Temporal lobe (tissue), 4 donors: ENCODE measurements at places on chromosomes 5 and 9. TPM values are rescaled to one million over a fixed set of nuclear protein-coding genes. Genes with fewer than 3 reads are reported as not detected.

The TMEM215 gene
- 0.25 TPM for total RNA-seq

The KIF20A gene
- 2.2 TPM for total RNA-seq

The IFNA2 gene
- total RNA-seq, result not detected

The TTF1 gene
- total RNA-seq, result 14.0 TPM

The SMIM33 gene
- total RNA-seq, result not detected

The PCDHGA11 gene
- 19.7 TPM for total RNA-seq

The SLCO6A1 gene
- 0.25 TPM for total RNA-seq

The C9orf153 gene
- total RNA-seq, result 0.25 TPM

The GTF2H2 gene
- 44.0 TPM for total RNA-seq

The SET gene
- total RNA-seq, result 416 TPM

The LRRC26 gene
- 0.49 TPM for total RNA-seq

The KLF4 gene
- total RNA-seq, result 3.2 TPM

The ZNF483 gene
- total RNA-seq, result 28.8 TPM

The DAPK1 gene
- total RNA-seq, result 62.9 TPM

The POU4F3 gene
- under 0.01 TPM for total RNA-seq

The EIF4E1B gene
- not detected for total RNA-seq

The PTGER4 gene
- total RNA-seq, result 0.98 TPM

The ZNF454 gene
- total RNA-seq, result 15.0 TPM

The RNF183 gene
- total RNA-seq, result not detected

The TRPM3 gene
- 22.1 TPM for total RNA-seq

The FUT7 gene
- total RNA-seq, result not detected

The BAAT gene
- total RNA-seq, result under 0.01 TPM

The EQTN gene
- 1.2 TPM for total RNA-seq

The RFX3 gene
- 83.3 TPM for total RNA-seq

The PRSS3 gene
- 0.25 TPM for total RNA-seq

The FAM174A gene
- total RNA-seq, result 15.0 TPM

The CAMK4 gene
- 78.2 TPM for total RNA-seq
